ENCODE measurements at places on chromosomes 11 and 22.

DNA sequence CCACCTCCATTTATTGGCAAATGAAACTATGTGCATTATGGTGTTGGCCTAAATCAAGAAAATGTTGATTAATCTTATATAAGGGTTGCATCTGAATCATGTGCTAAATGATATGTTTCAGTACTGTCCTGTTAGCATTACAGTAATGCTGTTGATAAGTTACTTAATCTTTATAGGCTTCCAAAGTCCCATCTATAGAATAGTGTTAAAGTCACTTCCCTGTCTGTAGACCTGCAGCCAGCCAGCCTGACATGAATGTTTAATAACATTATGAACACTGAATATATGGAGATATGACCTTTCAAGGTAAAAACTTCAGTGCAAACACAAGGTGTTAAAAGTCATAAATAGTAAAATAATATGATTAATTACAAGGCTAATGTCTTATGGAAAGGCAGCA, 3.6 kb upstream of the TOM1 start:
- no peak for DNase-seq

DNA sequence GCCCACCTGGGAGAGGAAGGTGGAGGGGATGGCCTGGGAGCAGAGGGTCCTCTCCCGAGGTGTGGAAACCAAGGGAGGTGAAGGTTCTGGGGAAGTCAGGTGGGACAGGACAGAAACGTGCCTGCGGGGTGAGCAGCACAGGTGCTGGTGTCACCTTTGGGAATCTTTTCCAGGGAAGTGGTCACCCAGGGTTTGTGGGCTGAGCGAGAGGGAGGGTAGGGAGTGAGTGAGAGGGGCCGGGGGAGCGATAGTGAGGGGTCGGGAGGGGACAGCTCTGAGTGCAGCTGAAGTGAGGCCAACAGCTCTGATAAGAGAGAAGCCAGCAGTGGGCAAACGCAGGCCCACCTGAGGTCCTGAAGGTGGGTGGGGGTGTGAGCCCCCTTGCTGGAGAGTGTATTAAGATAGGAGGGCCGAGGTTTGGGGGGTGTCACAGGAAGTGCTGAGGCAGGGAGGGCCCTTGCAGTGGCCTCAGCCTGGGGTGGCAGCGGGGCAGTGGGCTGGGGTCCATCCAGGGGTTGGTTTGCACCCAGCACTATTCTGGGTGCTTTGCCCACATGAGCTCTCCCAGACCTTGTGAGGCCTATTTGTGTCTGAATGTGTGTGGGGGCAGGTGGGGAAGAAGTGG, 1.6 kb upstream of the SHANK3 start:
- DNase-seq = no peak

DNA sequence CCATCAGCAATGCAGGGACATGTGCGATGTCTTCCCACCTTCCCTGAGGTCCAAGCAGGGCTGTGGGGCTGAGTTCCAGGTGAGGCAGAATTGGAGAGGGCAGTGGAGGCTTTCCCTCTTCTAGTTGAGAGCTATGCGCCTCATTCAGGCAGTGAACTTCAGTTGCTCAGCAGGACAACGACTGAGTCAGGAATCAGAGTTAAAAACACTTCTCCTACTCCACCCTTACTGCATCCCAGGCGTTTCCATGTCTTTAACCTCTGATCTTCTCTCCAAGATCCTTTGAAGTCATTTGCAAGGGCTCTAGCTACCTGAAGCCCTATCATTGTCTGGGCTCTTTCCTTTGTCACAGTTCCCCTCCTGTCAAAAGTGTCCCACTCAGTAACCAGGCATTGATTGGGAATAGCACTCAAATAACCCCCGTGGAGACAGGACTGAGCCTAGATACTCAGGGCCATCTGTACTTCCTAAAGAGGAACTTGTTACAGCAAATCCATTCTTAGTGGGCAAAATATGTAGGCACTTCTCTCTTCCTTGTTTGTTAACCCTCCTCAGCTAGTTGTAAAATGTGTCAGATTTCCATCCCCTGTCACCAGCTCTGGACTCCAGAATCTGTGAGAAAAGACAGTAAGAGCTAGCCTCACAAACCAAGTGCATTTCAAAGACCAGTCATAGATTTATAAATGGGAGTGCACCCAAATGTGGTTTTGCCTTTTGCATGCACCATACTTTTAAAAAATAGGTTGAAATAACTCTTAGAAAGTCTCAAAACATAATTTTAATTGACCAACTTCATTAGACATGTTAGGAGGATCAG, 72.5 kb upstream of the MYO18B start:
- no peak for DNase-seq

GRCh38 chr11:122155765-122156527, 39.9 kb upstream of the BLID start:
- DNase-seq = no peak

GRCh38 chr11:70925238-70925637, 327.1 kb downstream of the SHANK2 start:
- DNase-seq = no peak

- no peak for DNase-seq
Observed at GRCh38 chr11:13852481-13852880, 110.0 kb upstream of the SPON1 start.

- DNase-seq = no peak
Observed at GRCh38 chr11:74783241-74783871, 34.7 kb downstream of the RNF169 start.

DNA sequence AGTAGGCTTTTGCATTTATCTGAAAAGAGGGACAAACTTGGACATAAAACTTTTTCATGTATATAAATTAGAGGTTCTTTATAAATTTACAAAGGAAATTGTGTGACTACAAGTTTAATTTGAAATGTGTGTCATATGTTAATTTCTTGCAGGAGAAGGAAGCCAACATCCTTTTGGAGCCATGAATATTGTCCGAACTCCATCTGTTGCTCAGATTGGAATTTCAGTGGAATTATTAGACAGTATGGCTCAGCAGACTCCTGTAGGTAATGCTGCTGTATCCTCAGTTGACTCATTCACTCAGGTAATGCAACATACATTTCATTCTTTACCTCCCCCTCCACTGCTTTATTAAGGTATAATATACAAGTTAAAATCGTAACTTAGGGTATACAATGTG, 35.2 kb downstream of the HIKESHI start:
- no peak for DNase-seq

DNA sequence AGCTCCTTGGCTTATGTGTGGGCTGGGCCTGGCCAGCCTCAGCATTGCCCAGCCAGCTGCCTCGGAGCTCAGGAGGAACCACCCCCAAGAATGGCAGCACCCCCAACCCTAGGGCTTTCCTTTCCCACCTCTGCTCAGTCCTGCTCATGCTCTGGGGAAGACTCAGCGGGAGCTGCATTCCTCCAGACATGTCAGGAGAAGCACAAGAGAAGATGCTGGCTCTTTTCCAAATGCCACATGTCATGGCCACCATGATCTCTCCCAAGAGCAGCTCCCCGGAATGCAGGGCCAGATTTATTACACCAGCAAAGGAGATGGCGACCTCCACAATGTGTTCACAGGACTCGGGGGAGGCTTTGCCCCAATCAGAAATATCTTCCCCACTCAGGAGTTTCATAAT, 143.7 kb downstream of the PKNOX2 start:
- DNase-seq = no peak

DNA sequence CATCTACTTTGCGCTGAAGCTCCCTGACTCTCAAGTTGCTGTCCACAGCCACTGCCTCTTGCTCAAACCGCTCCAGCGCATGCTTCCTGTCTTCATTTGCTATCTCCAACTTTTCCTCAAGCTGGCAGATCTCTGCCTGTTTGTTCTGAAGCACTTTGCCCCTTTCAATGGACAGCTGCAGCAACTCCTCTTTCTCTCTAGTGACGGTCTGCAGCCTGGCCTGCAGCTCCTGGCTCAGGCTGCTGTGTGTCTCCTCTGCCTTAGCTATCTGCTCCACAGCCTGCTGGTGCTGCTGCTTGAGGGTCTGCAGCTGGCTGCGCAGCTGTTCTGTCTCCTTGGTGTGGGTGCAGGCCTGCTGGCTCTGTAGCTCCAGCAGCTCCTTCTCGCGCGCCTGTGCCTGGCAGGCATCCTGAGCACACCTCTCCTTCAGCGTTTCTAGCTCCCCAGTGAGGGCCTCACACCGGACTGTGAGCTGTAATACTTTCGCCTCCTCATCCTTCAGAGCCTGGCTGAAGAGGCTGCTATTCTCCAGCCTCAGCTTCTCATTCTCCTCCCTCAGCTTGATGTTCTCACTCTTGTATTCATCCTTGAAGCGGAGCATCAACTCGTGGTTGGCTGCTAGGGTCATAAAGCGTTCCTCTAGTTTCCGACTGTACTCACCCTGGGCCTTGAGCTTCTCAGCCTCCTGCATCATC, 723 bp downstream of the CCDC89 start:
- no peak for DNase-seq

- DNase-seq = no peak
Observed at GRCh38 chr11:11572386-11572785, 49.4 kb downstream of the GALNT18 start.

- no peak for DNase-seq
Observed at GRCh38 chr11:69941546-69942332, 122.5 kb upstream of the FGF3 start.

- no peak for DNase-seq
Observed at GRCh38 chr22:17945156-17945887, 79.0 kb downstream of the MICAL3 start.

GRCh38 chr11:37948258-37948657, 1350.2 kb upstream of the RAG2 start:
- DNase-seq = no peak

DNA sequence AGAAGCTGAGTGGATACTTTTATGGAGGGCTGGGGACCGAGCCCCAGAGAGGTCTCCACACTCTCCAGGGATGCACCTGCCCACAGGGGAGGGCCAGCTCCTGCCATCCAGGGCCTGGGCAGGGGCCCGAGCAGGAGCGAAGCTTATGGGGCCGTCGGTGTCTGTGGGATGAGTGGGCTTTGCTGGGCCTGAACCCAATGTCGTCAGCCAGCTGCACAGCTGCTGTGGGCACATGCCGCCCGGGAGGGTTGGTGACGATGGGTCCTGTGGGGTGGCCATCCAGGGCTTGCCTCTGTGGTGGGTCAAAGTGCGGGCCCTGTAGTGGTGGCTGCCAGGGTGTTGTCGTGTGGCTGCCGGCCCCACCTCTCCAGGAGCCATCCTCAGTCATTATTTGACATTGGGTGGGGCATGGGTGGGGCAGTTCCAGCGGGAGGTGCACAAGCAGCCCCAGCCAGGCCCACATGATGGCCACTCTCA, 447.1 kb downstream of the TBC1D22A start:
- no peak for DNase-seq

- DNase-seq = no peak
Observed at GRCh38 chr11:37107415-37107814, 509.4 kb upstream of the RAG2 start.

DNA sequence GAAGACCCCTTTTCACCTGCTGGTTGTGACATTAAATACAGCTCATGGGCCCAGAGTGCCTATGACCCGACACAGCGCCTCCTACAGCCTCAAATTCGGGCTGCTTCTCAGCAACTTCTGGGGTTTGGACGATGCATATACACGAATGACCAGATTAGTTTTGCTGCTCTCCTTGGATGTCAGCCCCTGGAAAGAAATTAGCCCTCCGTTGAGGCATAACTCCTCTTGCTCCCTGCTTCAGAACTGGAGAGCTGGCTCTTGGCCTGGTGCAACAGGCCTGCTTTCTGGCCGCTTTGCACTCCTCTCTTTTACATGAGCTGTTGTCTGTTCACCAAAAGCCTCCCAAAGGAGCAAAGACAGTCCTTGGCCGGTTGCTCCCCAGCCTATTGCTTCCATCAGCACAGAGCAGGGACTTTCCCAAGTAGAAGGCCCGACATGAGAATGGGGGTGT, 3.3 kb downstream of the TECTA start:
- DNase-seq = no peak

DNA sequence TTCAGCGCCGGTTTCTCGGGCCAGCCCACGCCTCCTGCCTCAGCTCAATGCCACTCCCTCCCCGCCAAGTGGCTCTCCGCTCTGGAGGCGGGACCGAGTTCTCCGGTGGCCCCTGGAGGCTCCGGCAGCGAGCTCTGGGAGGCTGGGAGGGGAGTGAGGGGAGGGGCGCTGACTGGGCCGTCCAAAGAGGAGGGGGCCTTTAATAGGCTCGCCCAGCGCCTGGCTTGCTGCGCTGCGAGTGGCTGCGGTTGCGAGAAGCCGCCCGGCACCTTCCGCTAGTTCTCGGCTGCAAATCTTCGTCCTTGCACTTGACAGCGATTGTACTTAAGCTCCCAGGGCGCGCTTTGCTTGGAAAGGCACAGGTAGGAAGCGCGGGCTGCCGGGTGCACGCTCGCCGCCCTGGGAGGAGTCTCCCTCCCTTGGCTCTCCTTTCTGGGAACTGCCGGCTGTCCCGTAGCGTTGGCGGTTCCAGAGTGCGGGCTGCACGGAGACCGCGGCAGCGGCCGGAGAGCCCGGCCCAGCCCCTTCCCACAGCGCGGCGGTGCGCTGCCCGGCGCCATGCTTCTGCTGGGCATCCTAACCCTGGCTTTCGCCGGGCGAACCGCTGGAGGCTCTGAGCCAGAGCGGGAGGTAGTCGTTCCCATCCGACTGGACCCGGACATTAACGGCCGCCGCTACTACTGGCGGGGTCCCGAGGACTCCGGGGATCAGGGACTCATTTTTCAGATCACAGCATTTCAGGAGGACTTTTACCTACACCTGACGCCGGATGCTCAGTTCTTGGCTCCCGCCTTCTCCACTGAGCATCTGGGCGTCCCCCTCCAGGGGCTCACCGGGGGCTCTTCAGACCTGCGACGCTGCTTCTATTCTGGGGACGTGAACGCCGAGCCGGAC, at the start of gene ADAMTS15:
Gene ADAMTS15 (plus strand): TSS at position 230 of the 894 bp plus-strand sequence. CDS start 329 bp downstream, at position 559.
- no peak for DNase-seq

- DNase-seq = no peak
Observed at GRCh38 chr11:69834811-69835800, 15.9 kb upstream of the FGF3 start.

- no peak for DNase-seq
Observed at GRCh38 chr11:72671152-72672099, 2.8 kb downstream of the PDE2A start.

DNA sequence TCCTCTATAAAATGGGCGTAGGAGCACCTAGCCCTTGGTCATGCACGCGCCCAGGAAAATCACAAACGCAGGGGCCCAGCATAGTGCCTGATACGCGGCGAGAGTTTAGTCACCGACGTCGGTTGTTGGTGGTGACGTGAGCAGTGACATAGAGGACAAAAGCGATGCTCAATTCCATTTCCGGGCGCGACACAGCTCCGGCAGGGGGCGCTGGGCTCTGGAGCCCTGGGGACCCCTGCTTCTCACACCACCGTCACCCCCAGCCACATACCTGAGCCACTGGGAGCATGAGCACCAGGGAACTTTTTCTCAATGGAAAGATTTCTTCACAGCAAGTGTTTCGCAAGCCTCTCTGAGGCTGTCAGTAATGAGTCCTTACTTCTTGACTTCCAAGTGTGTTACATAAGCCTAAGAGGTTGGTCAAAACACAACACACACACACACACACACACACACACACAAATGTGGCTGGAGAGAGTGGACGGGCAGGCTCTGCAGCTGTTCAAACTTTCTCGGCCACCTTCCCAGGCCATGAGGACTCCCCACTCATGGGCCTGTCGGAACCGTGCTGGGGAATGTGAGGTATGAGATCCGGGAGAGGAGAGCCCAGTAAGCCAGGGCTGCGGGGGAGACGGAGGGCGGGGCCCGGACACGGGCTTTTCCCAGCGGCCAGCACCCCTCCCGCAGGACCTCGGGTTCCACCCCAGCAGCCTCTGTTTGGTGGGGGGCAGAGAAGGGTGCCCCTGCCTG, 36.9 kb upstream of the LINC01488 start:
- no peak for DNase-seq
